ENCODE measurements at places on chromosomes 4 and X. TPM values are rescaled to one million over a fixed set of nuclear protein-coding genes. Genes with fewer than 3 reads are reported as not detected.

Gene TRIM75
- polyA plus RNA-seq = not detected

Gene TMEM185A
- 20.2 TPM for polyA plus RNA-seq

Gene TLR10
- polyA plus RNA-seq = not detected

Gene CSAG3
- polyA plus RNA-seq = not detected

Gene JADE3
- 6.5 TPM for polyA plus RNA-seq

Gene APBB2
- 52.7 TPM for polyA plus RNA-seq

Gene MAGEB4
- not detected for polyA plus RNA-seq

Gene BANK1
- polyA plus RNA-seq = 0.25 TPM

GRCh38 chr4:113828702-113829101, 67.2 kb upstream of the CAMK2D start:
- DNase-seq = no peak

DNA sequence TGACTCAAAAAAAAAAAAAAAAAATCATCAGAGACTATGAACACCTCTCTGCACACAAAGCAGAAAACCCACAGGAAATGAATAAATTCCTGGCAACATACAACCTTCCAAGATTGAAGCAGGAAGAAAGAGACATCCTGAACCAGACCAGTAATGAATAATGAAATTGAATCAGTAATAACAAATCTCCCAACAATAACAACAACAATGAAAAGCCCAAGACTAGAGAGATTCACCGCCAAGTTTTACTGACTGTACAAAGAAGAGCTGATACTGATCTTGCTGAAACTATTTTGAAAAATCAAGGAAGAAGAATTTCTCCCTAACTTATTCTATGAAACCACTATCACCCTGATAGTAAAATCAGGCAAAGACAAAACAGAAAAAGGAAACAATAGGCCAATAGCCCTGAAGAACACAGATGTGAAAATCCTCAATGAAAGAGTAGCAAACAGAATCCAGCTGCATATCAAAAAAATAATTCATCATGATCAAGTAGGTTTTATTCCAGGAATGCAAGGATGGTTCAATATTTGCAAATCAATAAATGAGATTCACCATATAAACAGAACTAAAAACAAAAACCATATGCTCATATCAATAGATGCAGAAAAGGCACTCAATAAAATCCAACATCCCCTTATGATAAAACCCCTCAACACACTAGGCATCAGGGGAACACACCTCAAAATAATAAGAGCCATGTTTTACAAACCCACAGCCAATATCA, 31.0 kb upstream of the PLK4 start:
- DNase-seq = no peak

- no peak for DNase-seq
Observed at GRCh38 chrX:1231850-1232465, 19.5 kb upstream of the CRLF2 start.

GRCh38 chrX:66053414-66053813, 13.5 kb upstream of the VSIG4 start:
- no peak for DNase-seq

DNA sequence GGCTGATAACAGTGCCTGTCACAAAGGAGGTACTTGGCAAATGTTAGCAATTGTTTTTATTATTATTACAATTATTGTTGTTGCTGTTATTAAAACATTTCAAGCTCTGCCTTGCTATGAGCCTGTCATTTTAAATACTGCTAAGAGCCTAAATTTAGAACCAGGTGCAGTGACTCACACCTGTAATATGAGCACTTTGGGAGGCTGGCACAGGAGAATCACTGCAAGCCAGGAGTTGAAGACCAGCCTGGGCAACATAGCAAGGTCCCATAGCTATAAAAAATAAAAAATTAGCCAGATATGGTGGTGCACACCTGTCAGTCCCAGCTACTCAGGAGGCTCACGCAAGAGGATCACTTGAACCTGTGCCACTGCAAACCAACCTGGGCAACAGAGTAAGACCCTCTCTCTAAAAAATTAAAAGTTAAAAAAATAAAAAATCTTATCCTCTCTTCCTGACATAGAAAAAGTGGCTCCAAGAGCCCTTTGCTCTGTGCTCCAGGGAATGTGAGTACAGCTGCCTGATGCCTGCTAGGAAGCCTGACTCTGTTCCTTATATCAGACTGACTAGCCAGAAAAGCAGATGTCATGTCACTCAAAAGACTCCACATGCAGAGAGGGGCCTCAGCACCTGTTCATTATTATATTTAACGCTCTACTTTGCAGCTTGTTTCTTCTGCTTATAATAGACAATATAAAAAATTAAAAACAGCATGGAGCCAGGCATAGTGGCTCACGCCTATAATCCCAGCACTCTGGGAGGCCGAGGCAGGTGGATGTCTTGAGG, 234.0 kb downstream of the OPHN1 start:
- DNase-seq = no peak
